ENCODE measurements at places on chromosomes 5 and 9.

DNA sequence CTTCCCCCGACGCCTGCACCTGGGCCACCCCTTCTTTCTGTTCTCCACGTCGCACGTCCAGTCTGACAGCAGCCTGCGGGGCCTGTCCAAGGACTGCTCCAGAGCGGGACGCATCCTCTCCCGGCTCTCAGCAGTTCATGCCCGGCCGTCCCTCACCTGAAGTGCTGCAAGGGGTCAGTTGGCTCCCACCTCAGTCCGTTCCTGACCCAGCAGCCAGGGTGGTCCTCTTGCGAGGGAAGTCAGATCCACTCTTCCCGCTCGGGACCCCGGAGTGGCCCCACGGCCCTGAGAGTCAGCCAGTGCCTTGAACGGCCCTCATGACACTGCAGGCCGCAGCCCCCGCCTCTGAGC is 249.7 kb upstream of the IRX4 start:
- no peak for DNase-seq

DNA sequence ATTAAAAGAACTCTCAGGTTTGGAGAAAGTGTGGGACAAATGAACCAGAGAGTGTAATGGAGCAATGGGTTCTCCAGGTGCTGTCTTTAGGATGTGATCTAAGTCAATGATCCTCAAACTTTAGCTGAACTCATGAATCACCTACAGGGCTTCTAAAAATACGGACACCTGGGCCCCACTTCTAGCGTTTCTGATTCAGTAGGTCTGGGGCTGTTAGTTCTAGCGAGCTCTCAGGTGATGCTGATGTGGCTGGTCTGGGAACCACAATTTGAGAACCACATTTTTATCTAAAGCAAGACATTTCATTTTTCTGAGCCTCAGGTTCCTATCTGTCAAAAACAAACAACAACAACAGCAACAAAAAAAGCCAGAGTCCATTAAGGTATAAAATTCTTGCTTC is 35.1 kb upstream of the PCA3 start:
- no peak for DNase-seq

DNA sequence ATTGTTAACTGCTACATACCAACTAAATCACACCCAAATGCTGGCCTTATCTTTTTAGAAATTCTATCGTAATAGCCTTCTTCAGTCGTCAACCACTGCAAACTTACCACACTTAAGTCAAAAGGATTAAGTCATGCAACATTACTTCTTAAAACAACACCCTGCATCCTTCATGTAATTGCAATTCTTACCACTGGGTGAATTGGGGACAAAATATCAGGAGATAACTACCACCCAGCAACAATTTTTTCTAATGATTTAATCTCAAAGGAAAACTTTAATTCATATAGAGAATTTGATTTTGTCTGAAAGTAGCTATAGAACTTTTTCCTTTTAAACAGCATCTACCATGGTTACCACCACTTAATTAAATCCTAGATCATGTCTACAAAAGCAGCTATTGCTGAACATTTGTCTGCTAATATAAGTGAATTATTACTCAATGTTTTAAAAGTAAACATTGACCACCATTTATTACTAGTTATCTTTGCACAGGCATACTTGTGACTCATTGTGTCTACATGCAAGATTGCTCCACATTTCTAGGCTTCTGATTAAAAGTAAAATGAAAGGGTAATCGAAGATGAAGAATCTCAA is 10.5 kb downstream of the MLLT3 start:
- DNase-seq, result no peak

GRCh38 chr5:73678322-73678740 is 52.3 kb downstream of the ARHGEF28 start:
- DNase-seq, result no peak

DNA sequence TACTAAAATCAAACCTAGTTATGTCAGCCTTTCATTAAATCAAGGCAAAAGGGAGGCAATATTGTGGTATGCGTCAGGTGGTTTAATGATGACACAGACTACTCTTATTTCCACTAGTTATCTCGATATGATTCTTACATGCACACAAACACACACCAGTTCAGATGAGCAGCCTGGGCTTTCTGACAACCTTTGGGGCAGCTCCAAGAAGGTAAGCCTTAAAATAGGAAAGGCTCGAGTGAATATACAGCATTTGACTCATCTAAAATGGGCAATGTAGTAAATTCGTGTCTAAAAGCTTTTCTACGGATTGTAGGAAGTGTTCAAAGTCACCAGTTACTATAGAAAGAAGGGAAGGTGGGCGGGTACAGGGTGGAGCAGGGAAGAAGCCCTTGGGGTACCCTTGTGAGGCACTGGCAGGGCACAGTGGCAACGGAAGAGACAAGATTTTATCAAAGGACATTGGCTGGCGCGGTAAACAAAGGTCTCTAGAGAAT is 1.9 kb downstream of the ANKH start:
- DNase-seq, result peak; percentile 50

- DNase-seq, result no peak
These were observed 48.7 kb downstream of the PIK3R1 start for GRCh38 chr5:68264024-68264956.

DNA sequence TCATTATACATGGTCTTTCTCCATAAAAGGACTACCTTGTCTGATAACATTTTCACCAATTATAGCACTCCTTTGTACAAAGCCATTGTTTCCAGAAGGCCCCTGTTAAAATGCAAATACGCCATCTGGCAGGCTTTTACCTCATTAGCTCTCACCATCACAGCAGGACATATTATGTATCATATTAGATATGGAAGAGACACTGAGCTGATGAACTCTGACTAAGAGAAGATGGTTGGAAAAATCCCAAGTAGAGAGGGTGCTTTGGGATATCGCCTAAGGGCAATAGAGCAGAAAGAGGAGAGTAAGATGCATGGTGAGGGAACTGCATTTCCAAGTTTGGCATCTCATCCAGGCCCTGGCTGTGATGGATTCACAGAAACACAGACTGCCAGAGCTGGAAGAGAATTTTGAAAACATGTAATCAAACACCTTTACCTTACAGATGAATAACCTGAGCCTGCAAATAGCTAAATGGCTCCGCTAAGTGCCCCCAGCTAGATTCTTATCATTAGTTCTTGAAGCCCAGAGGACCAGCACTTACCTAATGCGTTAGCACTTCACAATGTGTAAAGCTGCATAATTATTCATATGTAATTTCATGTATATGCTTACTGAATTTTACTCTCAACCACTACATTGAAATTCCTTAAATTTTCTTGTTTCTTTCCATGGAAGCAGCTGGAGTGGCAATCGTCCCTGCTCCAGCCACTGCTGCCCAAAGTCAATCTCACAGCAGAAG is 393.6 kb upstream of the IZUMO3 start:
- DNase-seq, result no peak

GRCh38 chr5:141420855-141421488 is at the start of gene PCDHGA11:
Gene PCDHGA11, plus strand, starts transcription at chr5:141421051. Its CDS starts 177 bp downstream, at chr5:141421228.
- peak; percentile 62 for DNase-seq

Data from activated CD4-positive, alpha-beta T cell treated with anti-CD3 and anti-CD28 coated beads, Interleukin-2, amount 50 U/mL, for 48 hours (primary cell).